ENCODE measurements at places on chromosomes 4 and X.

GRCh38 chrX:38930474-38930873, 129.2 kb downstream of the MID1IP1 start:
- no peak for DNase-seq

- no peak for DNase-seq
Measured at GRCh38 chrX:9997524-9997923, 30.4 kb downstream of the CLDN34 start.

DNA sequence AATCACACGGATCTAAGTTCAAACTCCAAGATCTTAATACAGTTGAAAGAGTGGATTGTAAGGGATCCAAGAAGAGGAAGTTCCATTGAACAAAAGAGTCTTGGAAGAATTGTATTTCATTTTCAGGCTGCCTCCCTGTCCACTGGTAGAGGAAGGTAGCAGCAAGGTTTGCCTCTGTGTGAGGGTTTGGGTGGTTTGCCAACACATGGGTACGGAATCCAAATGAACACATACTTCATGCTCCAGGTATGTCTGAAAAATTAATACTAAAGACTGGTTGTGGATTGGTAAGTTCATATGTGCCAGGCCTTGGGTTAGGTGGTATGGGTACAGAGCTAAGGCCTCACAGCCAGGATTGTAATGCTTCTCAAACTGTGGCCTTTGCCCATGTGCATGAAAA, 523.6 kb upstream of the BOD1L1 start:
- no peak for DNase-seq

DNA sequence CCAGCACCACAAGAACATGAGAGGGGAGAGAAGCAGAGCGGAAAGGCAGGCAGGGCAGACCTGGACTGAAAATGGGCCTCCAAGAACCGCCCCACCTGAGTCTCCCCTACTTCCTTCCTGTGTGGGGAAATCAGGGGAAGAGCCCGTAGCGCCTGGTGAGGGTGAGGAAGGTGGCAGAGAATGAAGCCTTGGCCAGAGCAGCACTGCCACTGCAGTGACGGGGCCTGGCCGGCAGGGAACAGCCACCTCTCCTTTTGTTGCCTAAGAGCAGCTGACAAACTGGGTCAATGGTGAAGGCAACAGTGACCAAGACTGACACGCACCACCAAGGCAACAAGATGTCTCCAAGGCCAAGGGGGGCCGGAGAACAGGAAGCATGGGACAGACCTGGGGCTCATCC, 58.4 kb upstream of the CBR4 start:
- DNase-seq: no peak
